ENCODE measurements at places on chromosomes 13 and 19. TPM values are rescaled to one million over a fixed set of nuclear protein-coding genes. Genes with fewer than 3 reads are reported as not detected.

The SIGLEC12 gene
- not detected for total RNA-seq

The NUCB1 gene
- 153 TPM for total RNA-seq

The CYP4F22 gene
- not detected for total RNA-seq

The GJB2 gene
- total RNA-seq, result 3.7 TPM

The PRPF31 gene
- total RNA-seq, result 46.4 TPM

The ZNF583 gene
- 17.9 TPM for total RNA-seq

The IL17D gene
- 12.7 TPM for total RNA-seq

The MKNK2 gene
- total RNA-seq, result 62.2 TPM

The PCDH8 gene
- 14.4 TPM for total RNA-seq
